SW480 (cell line): ENCODE measurements at places on chromosomes 6 and 20.

DNA sequence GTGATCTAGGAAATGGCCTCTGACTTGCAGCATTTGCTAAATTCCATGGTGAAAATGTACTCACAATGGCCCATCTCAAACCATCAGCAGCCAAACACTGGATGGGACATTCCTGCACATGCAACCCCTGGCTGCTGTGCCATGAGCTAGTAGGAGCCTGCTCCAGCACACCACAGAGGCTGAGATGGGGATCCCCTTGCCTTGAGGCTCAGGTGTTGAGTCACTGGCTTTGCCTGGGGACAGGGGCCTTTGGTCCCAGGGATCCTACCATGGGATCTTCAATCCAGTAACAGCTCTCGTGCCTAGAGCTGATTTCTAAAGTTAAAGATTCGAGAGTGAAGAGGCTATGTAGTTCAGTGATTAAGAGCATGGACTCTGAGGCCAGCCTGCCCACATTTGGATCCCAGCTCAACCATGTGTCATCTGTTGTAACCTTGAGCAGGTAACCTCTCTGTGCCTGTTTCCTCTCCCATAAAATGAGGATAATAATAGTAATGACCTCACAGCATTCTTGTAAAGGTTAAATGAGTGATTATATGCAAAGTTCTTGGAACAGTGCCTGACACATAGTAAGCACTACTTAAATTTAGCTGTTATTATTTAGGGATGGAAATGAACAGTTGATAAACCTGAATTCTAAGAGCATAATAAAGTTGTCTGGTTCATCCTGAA lies 16.4 kb downstream of the FOXQ1 start:
- no peak for DNase-seq

GRCh38 chr6:26388014-26388413 lies 5.1 kb downstream of the BTN2A2 start:
- DNase-seq = peak; percentile 5

GRCh38 chr6:145116591-145117178 lies 618.6 kb downstream of the EPM2A start:
- peak; percentile 13 for DNase-seq

DNA sequence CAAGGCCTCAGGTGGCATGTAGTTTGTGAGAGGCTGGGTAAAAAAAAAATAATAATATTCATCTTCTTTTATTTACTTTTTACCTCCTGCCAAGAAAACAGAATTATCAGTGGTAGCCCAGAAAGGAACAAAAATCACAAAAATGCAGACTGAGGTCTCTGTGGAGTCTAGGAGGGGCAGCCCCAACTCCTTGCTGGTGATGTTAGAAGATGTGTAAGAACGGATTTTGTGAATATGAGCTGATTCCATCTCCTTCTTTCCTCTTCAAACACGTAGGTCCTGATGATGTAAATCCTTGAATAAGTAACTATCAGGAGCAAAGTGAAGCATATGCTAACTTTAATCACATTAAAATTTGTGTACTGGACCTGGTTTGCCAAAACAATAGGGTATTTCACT lies 226.8 kb downstream of the EYA4 start:
- DNase-seq = no peak

GRCh38 chr20:45974896-45975565 lies 3.0 kb upstream of the ZNF335 start:
- DNase-seq = no peak
